ENCODE measurements at places on chromosomes 7 and 10.

GRCh38 chr7:96973986-96974385 lies 31.4 kb upstream of the DLX6 start:
- no peak for DNase-seq

- DNase-seq: no peak
These were observed 152.0 kb downstream of the SVIL start for GRCh38 chr10:29482591-29483431.

- no peak for DNase-seq
These were observed 4.5 kb downstream of the GRK5 start for GRCh38 chr10:119211625-119212441.

DNA sequence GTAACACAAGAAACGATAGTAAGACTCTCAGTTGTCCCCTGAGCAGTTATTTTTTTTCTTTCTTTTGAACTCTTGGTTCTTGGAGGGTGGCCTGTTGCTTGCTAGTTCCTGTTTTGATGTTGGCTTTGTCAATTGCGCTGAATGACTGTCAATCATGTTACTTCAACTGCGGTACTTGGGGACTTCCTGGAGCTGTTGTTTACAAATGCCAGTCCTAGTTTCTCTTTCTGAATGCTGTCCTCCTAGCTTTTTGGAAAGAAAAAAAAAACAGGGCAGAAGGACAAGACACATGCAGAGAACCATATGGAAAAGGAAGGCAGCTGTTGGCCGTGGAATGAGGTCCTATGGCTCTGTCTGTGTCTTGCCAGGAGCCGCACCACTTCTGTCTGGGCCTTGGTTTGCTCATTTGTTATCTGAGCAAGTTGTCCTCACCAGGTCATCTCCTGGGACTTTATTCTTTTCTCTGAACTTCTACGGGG lies 7.0 kb upstream of the PDCD4 start:
- DNase-seq: no peak

GRCh38 chr10:27525819-27526218 lies 21.7 kb downstream of the RAB18 start:
- DNase-seq: no peak

GRCh38 chr10:122307669-122308416 lies 36.7 kb downstream of the BTBD16 start:
- no peak for DNase-seq

GRCh38 chr10:74925291-74925690 lies 98.9 kb downstream of the KAT6B start:
- no peak for DNase-seq

DNA sequence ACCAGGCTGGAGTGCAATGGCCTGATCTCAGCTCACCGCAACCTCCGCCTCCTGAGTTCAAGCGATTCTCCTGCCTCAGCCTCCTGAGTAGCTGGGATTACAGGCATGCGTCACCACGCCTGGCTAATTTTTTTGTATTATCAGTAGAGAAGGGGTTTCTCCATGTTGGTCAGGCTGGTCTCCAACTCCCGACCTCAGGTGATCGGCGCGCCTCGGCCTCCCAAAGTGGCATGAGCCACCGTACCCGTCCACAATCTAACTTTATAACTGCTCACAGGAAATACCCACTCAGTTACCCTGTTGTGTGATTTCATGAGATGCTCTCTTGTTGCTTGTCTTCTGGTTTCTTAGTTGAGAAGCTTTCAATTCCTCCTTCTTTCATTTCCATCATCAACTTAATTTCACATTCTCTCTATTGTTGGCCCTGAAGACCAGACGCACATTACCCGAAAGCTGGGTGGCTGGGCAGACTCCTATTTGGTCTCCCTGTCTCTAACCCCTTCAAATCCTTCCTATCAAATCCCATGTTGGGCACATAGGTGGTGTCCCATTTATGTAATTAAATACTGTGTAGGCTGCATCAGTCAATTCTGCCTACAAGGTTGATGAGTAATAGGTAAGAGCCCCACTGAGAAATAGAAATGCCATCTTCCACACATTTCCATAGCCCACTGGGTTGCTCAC lies 1.1 kb upstream of the GSTO2 start:
- no peak for DNase-seq

All from nucleus accumbens (tissue), 56 donors.